Glomerular endothelial cell (primary cell): ENCODE measurements at places on chromosomes 7 and 10. TPM values are rescaled to one million over a fixed set of nuclear protein-coding genes. Genes with fewer than 3 reads are reported as not detected.

Gene DOCK4
- total RNA-seq = 112 and 150 TPM in 2 replicates

DNA sequence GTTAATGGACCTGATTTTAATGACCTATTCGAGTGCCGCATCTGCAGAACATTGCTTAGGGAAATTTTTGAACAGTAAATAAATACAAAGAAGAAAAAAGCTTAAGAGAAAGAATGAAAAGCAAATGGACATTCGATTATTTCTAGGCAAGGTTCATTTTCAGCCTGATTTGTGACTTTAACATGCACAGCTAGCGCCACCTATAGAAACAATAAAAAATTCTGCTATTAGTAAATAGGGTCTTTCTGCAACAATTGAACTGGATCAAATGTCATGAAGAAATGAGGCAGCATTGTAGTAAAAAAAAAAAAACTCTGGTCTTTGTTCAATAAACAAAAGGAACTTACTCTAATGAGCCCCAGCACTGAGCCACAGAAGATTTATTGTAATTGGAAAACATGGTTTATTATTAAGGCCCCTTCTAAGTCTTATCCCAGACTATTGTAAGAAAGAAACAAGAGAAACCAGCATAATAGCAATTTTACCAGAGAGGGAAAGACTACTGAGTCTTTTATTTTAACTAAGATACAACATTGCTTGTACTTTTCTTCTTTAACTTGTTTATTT is 41.4 kb upstream of the GHITM start:
- no peak for DNase-seq

Gene NYAP1
- total RNA-seq = 2.5 and 3.6 TPM in 2 replicates

DNA sequence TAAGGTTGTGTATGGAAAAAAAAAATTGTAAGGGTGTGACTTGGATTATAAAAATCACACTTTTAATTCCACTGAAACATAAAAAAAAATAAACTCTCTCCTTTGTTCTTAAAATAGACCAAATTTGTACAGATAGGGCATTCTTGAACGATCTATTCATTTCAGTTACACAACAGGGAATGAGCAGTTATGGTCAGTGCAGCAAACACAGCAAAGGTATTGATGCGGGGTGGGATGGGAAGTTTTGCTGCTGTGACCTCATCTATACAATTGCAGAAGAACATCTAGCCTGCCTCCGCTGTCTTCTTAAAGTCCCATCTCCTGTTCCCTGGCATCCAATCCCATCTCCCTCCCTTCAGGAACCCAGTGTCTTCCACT is 580.2 kb downstream of the SUGCT start:
- DNase-seq = no peak

- no peak for DNase-seq
Observed at GRCh38 chr10:105718207-105718995, 1077.3 kb downstream of the SORCS3 start.

DNA sequence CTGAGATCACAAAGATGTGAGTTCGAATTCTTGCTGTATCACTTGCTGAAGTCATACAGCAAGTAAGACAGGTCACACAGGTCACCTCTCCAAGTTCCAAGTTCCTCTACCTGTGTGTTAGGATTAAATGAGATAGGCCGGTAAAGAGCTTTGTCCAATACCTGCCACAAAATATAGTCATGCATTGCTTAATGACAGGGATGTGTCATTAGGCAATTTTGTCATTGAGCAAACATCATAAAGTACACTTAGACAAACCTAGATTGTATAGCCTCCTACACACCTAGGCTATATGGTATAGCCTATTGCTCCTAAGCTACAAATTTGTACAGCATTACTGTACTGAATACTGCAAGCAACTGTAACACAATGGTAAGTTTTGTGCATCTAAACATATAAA is 469.4 kb downstream of the KCNMA1 start:
- no peak for DNase-seq

Gene IKZF1
- not detected in 2 replicates for total RNA-seq

GRCh38 chr7:86643561-86644281 is at the start of gene GRM3:
Gene GRM3, plus strand, starts transcription at chr7:86643909. Its CDS starts 121,237 bp downstream, at chr7:86765146.
- DNase-seq = no peak

DNA sequence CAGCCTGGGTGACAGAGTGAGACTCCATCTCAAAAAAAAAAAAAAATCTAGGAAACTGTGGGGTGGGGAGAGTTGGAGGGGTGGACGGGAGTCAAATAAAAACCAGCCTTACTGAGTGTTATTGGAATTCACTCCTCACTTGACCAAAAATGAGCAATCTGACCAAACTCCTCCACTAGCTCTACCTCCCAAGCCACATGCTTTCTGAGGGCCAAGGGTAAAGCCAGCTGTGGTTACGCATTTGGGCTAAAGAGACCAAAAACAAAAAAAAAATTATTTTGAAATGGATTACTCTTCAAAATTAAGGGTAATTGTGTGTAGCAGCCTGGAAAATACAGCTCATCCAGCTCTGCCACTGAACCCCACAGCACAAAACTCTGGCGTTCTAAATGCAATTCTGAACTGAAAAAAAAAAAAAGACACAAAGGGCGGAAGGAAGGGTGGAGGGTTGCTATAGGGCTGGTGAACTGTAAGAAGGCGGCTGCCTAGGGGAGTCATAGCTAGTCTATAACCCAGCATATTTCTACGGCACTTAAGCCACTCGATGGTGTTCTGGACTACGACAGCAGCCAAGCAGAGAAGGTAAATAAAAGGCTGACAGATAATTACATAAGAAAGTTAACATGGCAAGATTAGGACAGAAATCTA is 7.8 kb downstream of the ELMO1 start:
- no peak for DNase-seq

Gene HPSE2
- not detected in 2 replicates for total RNA-seq

Gene TRIM50
- not detected in 2 replicates for total RNA-seq

- DNase-seq = no peak
Observed at GRCh38 chr10:69568472-69569395, 4.5 kb downstream of the NEUROG3 start.

DNA sequence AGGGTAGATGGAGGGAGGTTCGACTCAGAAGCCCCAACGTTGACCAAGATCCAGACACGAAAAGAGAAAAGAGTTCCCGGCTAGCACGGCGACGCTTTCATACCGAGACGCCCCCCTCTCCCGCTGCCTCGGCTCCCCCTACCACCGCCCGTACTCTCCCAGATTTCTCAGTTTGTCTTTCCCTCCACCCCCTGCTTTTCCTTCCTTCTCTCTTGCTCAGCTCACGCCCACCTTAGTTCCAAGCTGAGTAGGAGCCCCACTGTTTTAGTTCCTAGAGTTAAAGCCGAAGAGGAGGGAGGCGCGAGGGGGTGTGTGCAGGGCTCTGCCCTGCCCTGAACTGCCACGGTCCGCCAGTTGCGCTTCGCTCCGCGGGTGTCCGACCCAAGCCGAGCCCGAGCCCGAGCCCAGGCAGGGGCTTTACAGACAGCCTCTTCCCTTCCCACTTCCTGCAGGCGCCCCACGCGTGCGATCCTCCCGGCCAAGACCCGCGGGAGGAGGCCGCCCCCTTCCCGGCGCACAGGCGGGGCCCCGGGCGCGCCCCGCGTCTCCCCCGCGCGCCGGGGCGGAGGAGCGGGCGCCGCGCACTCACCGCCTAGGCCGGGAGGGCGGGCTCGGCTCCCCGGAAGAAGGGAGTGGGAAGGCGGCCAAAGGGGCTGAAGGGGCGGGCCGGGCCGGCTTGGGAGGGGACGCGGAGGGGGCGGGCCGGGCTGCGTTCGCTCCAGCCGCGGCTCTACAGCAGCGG is at the start of gene EPHB6:
EPHB6 (plus strand) TSS at position 705 of the 742 bp plus-strand sequence. CDS start 8,152 bp downstream, outside the sequence.
- no peak for DNase-seq

DNA sequence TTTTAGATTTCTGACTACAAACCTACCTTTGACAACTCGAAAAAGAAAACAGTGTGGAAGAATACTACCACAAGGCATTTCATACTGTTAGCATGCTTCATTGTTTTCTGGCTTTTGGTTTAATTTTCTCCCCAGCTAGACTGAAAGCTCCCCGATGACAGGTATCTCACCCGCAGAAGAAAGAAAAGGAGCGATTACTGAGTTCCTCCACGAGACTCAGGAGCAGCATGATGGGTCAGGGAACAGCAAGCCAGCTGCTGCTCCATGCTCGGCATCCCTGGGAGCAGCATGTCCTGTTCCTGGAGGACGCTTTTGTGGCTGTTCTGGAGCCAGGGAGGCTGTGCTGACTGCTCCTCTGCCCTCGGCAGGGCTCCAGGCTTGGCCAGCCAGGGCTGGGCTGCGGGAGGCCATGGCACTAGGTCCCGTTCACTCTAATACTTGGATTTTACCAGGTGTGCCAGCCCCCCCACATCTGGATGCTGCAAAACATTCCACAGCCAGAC is 133.4 kb downstream of the PRKAG2 start:
- no peak for DNase-seq

DNA sequence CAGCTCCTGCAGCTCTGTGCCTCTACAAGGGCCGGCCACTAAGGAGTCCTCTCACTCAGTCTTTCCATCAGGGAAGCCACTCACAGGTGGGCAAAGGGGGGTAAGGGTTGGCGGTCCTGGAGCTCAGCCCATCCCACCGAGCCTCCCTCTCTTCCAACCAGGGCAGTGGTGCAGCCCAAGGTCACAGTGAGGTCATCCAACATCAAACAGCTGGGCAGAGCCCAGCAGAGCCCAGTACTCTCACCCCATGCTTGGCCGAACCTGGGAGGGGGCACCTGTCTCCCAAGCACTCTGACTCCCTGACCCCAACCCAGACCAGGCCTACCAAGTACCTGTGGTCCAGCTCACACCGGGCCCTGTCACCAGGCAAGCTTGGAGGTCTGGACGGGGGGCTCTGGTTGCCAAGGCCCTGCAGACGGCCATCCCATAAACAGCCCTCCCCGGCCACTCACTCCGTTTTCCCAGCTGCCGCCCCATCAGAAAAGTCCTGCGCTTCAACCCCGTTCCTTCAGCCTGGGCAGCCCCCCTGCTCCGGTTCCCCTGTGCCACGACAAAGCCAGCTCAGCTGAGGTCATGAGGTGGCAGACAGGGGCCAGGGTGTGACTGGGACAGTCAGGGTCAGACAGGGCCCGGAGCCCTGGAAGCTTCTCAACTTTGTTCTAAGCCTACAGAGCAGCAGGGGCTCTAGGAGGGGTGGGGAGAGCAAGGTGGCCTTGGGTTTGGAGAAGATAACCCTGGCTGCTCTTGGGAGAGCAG is 27.5 kb downstream of the PDGFA start:
- DNase-seq = no peak

DNA sequence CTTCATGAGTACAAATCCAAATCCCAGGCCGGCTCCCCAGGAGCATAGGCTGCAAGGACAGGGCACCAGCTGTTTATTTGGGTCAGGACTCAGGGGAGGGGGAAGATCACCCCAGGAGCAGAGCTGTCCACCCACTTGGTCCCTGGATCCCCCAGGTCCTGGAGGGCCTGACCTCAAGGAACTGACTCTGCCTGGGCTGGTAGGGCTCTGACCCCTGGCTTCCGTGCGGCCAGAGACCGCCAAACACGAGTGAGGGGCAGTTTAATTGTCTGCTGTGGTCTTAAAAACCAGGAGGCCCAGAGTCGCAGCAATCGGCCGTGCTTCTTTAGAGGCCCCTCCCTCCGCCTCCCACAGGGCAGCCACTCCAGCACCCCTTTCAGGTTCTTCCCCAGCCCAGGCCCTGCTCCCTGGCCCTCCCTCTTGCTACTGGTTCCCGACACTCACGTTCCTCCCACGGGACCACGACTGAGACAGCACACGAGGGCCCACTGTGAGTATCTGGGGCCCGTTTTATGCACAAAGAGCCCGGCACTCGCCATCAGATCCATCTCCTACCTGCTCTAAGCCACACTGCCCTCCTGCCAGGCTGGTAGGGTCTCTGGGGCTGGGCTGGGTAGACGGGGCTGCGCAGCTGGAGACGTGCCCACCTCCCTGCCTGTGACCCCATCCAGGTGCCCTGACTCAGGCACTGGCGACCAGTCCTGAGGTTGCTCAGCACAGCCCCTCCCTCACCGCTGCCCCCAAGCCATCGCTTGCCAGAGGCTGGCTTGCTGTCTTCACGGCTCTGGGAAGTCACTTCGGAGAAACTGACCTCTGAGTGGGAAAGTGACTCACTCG is 30.0 kb upstream of the CFAP46 start:
- DNase-seq = no peak

Gene OR2A1
- not detected in 2 replicates for total RNA-seq

DNA sequence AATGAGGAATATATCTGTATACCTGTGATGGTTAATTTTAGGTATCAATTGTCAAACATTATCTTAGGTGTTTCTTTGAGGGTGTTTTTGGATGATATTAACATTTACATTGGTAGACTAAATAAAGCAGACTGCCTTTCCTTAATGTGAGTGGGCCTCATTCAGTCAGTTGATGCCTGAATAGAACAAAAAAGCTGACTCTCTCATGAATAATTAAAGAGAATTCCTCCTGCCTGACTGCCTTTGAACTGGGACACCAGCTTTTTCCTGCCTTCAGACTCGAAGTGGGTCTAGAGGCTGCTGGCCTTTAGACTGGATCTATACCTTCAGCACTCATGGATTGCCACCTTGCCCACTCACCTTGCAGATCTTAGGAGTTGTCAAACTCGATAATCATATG is 117.9 kb upstream of the TMEM168 start:
- DNase-seq = no peak

DNA sequence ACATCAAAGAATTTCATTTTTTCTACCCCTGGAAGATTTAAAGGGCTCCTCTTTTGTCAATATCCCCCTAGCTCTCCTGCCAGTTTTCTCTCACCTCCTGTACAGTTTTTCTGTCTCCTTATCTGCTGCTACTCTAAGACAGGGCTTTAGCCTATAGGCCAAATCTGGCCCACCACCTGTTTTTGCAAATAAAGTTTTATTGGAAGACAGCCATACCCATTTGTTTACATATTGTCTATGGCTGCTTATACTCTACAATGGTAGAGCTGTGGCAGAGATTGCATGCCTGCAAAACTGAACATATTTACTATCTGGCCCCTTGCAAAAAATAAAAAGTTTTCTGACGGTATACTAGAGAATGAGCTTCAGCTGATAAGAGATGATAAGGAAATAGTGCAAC is 37.4 kb upstream of the GARS1 start:
- no peak for DNase-seq

GRCh38 chr7:33351709-33352108 is 222.3 kb downstream of the BBS9 start:
- no peak for DNase-seq

GRCh38 chr10:97032624-97033023 is 153.1 kb downstream of the SLIT1 start:
- no peak for DNase-seq

GRCh38 chr7:91421018-91421417 is 156.8 kb downstream of the FZD1 start:
- no peak for DNase-seq

DNA sequence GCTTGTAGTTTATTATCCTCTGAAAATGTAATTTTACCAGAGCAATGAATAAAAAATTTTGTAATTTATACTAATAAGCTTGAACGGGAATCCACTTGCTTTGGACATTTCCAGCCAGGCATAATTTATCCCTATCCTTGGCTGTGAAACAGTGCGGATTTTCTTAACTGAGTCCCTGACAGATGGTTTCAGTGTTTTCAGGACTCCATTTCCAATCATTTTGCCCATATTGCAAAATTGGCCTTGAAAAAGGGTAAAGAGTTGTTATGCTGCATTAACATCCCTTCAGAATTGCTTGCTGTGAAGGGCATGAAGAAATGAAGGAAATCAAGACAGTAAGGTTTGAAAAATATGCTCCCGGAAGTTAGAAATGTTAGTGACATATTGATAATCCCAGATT is 57.7 kb downstream of the NXPH1 start:
- no peak for DNase-seq
